ENCODE measurements at places on chromosomes 3 and 15.
A peak's percentile ranks its signal among the peaks of the same experiment; 100 is the strongest.

DNA sequence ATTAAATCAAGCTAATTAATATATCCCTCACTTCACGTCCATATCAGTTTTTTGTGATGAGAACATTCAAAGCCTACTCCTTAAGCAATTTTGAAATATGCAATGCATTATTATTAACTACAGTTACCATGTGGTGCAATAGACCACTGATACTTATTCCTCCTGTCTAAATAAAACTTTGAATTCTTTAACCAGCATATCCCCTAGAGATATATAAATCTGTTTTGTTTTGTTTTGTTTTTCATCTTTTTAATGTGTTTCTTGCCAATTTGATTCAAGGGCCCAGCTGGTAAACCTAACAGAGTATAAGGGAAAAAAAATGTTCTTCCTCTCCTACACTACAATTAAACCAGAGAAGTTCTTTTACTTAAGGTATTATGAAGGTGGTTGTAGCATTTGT lies 524.2 kb downstream of the NAALADL2 start:
- no peaks in the 10 kb centered on the region for H3K27me3 ChIP-seq
- ATAC-seq = no peak
- no peaks in the 10 kb centered on the region for H3K4me1 ChIP-seq
- no peaks in the 10 kb centered on the region for H3K36me3 ChIP-seq
- H3K27ac ChIP-seq = peak overlapping the region; percentile 6

DNA sequence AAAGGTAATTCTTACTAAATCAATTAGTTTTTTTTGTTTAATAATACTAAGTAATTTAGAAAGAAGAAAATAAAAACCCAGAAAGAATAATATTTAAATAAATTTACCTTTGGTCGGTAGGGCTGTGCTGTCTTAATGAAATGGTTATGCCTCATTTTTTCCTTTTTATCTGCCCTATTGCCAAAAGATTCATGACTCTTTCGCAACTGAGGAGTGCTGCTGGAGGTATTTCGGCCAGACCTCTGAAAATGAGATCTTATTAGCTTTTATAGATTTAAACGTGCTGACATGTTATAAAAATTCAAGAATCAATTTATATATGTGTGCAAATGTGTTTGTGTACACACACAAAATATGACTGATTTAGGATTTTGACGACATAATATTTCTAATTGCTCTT lies 67.1 kb upstream of the USP50 start:
- no peak overlapping the region for H3K27ac ChIP-seq
- no peak overlapping the region for H3K4me3 ChIP-seq
- H3K36me3 ChIP-seq = peaks cover 5% of the 10 kb centered on the region
- ATAC-seq = no peak
- no peaks in the 10 kb centered on the region for H3K4me1 ChIP-seq
- H3K27me3 ChIP-seq = no peaks in the 10 kb centered on the region

- peak overlapping the region; percentile 80 for H3K27ac ChIP-seq
- H3K4me3 ChIP-seq = no peak overlapping the region
- no peaks in the 10 kb centered on the region for H3K27me3 ChIP-seq
- H3K36me3 ChIP-seq = no peaks in the 10 kb centered on the region
- peaks cover 38% of the 10 kb centered on the region for H3K4me1 ChIP-seq
These were observed 630.1 kb upstream of the KCNMB2 start for GRCh38 chr3:177906126-177906511.

GRCh38 chr3:127182431-127182830 lies 10.5 kb upstream of the PRR23E start:
- no peak overlapping the region for H3K4me3 ChIP-seq
- no peak for ATAC-seq
- no peaks in the 10 kb centered on the region for H3K36me3 ChIP-seq
- peaks cover 3% of the 10 kb centered on the region for H3K27me3 ChIP-seq

DNA sequence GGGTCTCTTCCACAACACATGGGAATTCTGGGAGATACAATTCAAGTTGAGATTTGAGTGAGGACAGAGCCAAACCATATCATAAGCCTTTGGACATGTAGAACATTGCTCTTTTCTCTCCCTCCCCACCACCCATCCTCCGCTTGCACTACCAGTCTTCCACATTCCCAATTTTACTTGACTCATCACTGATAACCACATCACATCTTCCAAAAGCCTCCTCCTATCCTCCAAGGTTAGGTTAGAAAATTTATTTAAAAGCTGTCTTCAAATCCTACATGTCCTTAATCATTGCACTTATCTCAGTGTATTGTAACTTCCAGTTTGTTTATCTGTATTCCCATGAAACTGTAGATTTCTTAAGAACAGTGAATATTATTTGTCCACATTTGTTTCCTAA lies 10.4 kb downstream of the ZBED2 start:
- no peak overlapping the region for H3K4me3 ChIP-seq
- H3K27ac ChIP-seq = no peak overlapping the region
- no peaks in the 10 kb centered on the region for H3K4me1 ChIP-seq
- no peaks in the 10 kb centered on the region for H3K27me3 ChIP-seq
- H3K36me3 ChIP-seq = no peaks in the 10 kb centered on the region
- ATAC-seq = no peak

GRCh38 chr15:33159726-33160453 lies 34.6 kb downstream of the FMN1 start:
- no peaks in the 10 kb centered on the region for H3K36me3 ChIP-seq
- ATAC-seq = no peak

- no peak overlapping the region for H3K27ac ChIP-seq
- peaks cover 6% of the 10 kb centered on the region for H3K4me1 ChIP-seq
- H3K36me3 ChIP-seq = peaks cover 31% of the 10 kb centered on the region
- ATAC-seq = no peak
- H3K27me3 ChIP-seq = no peaks in the 10 kb centered on the region
These were observed 6.5 kb downstream of the DAG1 start for GRCh38 chr3:49476563-49476962.

DNA sequence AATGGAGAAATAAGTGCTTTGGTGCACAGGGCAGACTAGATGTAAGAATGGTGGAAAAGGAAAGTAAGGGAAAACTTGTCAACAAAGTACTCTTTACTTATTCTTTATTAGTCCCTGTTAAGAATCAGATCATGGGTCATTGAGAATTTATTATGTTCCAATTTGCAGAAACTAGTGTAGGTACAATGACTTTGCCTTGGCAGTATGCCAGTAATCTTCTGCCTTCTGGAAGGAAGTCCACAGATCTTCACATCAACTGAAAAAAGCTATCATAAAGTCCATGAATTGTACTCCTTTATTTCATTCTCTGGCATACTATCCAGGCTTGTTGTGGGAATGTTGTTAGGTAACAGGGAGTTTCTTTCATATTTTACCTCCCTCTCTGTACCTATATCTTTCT lies 88.2 kb upstream of the FLNB start:
- no peak for ATAC-seq
- peaks cover 7% of the 10 kb centered on the region for H3K4me1 ChIP-seq
- H3K27ac ChIP-seq = peak overlapping the region; percentile 48
- H3K4me3 ChIP-seq = no peak overlapping the region

- H3K4me3 ChIP-seq = no peak overlapping the region
- H3K27me3 ChIP-seq = no peaks in the 10 kb centered on the region
- H3K4me1 ChIP-seq = no peaks in the 10 kb centered on the region
- H3K27ac ChIP-seq = no peak overlapping the region
These were observed 40.9 kb upstream of the OCA2 start for GRCh38 chr15:28140062-28140461.

- no peaks in the 10 kb centered on the region for H3K27me3 ChIP-seq
- no peak overlapping the region for H3K4me3 ChIP-seq
- H3K4me1 ChIP-seq = peaks cover 5% of the 10 kb centered on the region
- no peaks in the 10 kb centered on the region for H3K36me3 ChIP-seq
These were observed 6.6 kb upstream of the CHSY1 start for GRCh38 chr15:101258238-101259144.

DNA sequence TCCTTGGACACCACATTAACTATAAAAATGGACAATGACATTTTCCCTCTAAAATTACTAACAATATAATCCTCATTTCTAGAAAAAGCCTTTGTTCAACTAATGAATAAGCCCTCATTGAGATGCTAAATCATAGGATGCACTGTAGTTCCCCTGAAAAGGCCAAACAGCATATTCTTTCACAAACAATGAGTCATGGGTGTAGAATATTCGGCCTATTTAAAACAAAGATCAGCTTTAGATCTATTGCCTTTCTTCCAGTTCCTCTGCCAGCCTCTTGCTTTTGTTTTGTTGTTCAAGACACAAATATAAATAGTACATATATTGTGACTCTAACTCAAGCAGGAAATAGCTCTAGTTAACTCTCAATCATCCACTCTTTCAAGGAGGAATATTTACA lies 82.5 kb downstream of the ADAM10 start:
- no peaks in the 10 kb centered on the region for H3K36me3 ChIP-seq
- H3K27ac ChIP-seq = no peak overlapping the region
- ATAC-seq = no peak

GRCh38 chr3:118811236-118811732 lies 223.4 kb downstream of the IGSF11 start:
- peaks cover 5% of the 10 kb centered on the region for H3K27me3 ChIP-seq
- no peak overlapping the region for H3K4me3 ChIP-seq
- no peaks in the 10 kb centered on the region for H3K36me3 ChIP-seq

DNA sequence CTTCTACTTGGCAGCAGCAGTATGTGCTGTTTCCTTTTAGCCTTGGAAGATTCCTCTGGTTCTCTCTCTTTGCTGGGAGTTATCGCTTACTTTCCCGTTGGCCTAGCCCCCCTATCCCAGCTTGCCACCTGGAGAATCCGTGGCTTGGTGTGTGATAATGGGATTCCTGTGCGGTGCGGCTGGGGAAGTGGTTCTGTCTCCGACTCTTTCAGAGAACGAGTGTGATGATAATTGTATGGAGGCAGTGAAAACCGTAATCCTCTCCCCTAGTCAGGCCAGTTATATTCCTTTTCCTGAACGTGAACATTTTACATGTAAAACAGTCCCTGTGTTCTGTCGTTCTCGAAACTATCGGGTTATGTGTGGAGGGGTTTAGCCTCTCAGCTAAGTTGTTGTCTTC lies 300.1 kb upstream of the C2CD4B start:
- peaks cover 22% of the 10 kb centered on the region for H3K4me1 ChIP-seq
- ATAC-seq = no peak
- H3K27me3 ChIP-seq = no peaks in the 10 kb centered on the region
- H3K27ac ChIP-seq = no peak overlapping the region
- no peak overlapping the region for H3K4me3 ChIP-seq

- H3K4me3 ChIP-seq = no peak overlapping the region
- ATAC-seq = no peak
- H3K27ac ChIP-seq = no peak overlapping the region
These were observed 39.2 kb upstream of the TGFBR2 start for GRCh38 chr3:30567139-30567753.

DNA sequence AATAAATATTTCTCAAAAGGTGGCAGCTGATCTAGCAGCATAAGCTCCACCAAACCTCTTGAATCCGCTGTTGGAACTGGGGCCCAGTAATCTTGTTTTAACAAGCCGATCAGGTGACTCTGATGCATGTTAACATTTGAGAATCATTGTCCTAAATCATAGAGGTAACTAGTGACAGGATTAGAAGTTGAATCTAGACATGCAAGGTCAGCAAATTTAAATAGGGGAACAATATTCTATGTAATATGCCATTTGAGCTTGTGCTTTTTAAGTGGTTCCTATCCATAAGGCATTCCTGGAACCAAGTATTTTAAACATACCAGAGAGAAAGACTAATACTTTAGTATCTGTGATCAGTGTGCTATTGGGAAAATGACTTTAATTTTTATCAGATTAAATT lies 412.8 kb downstream of the PYDC2 start:
- no peak for ATAC-seq
- no peaks in the 10 kb centered on the region for H3K27me3 ChIP-seq
- H3K36me3 ChIP-seq = no peaks in the 10 kb centered on the region
- no peaks in the 10 kb centered on the region for H3K4me1 ChIP-seq
- H3K27ac ChIP-seq = no peak overlapping the region
- no peak overlapping the region for H3K4me3 ChIP-seq

- no peaks in the 10 kb centered on the region for H3K4me1 ChIP-seq
- no peaks in the 10 kb centered on the region for H3K27me3 ChIP-seq
- H3K36me3 ChIP-seq = no peaks in the 10 kb centered on the region
- H3K27ac ChIP-seq = peak overlapping the region; percentile 80
- no peak for ATAC-seq
- no peak overlapping the region for H3K4me3 ChIP-seq
These were observed 100.3 kb downstream of the ADCY5 start for GRCh38 chr3:123348471-123349200.

DNA sequence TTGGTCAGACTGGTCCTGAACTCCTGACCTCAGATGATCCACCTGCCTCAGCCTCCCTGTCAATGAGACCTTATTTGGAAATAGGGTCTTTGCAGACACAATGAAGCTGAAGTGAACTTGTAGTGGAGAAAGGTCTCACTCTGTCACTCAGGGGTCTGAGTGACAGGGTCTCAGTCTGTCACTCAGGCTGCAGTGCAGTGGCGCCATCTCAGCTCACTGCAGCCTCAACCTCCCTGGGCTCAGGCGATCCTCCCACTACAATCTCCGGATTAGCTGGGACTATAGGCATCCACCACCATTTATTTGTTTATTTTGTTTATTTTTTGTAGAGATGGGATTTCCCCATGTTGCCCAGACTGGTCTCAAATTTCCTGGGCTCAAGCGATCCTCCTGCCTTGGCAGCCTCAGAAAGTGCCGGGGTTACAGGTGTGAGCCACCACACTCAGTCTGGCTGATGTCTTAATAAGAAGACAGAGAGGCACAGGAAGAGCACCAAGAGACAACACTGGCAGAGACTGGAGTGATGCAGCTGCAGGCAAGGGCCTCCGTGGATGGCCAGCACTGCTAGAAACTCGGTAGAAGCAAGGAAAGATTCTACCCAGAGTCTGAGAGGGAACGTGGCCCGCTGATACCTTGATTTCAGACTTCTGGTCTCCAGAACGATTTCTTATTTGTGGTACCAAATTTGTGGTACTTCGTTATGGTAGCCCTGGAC lies 26.2 kb upstream of the RAF1 start:
- H3K4me1 ChIP-seq = no peaks in the 10 kb centered on the region
- H3K27ac ChIP-seq = no peak overlapping the region
- H3K4me3 ChIP-seq = no peak overlapping the region
- ATAC-seq = no peak

DNA sequence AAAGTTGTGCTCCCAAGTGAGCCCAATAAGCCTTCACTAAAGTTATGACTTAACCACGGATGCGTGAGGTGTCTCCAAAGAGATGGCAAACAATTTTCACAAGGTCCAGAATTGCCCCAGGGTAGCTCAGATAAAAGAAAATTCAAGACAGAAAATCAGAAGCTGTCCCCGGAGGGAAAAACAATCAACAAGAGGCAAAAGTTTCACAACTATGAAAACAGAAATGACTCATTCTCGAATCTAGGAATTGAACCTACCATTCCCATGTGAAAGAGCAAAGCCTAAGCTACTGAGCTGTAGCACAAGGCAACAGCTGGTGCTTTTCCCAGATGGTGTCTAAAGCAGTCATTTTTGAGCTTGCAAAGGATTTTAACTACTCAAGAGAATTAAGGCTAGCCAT lies 33.5 kb upstream of the MKRN3 start:
- no peaks in the 10 kb centered on the region for H3K4me1 ChIP-seq
- ATAC-seq = no peak
- no peaks in the 10 kb centered on the region for H3K27me3 ChIP-seq
- H3K4me3 ChIP-seq = no peak overlapping the region
